ENCODE measurements at places on chromosomes 12 and 14.

DNA sequence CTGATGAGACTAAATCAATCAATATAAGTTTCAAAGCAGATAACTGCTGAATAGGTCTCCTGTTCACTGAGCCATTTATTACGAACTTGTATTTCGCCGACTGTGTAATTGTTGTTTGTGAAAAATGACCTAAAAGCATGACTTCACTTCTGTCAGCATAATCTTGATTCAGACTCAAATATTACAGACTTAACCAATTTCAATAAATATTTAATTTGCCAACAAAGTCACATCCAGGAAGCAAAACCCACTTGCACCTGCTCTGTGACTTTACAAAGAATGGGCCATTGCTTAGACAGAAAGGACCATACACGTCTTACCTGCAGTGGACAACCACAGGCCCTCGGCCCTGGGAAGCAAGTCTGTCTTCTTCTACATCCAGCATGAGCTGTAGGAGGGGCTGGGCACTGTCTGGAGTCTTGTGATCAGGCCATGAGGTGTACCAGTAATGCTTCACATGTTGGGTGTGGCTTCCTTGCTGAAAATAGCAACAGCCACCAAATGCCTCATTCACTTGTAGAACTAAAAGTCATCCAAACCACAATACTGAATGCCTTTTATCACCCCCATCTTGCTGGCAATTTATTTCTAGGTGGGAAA lies 23.5 kb upstream of the PTPRB start:
- DNase-seq, result peak; percentile 97

DNA sequence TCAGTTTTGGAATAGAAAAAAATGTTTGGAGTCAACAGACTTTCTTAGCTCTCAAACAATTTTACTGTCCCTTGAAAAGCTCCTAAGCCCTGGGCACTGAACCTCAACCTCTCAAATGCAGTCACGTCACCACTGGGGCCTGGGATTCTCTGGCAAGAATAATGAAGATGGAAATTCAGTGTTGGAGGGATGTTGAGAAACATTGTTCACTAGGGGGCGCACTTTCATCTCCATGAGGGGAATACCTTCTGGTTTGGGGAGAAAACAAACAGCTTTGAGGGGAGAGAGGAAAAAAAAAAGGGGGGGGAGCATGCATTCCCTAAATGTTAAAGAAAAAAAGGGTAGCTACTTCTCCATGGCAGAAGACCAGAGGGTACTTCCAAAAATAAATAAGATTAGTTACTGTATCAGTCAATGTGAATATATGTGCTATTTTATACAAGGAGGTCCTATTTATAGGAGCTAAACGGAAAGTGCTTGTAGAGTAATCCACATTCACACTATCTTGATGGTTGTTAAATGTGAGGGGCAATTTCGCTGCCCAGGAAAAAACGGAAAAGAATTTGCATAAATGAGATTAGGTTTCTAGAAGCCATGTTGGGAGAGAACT lies 5.8 kb upstream of the TBPL2 start:
- peak; percentile 93 for DNase-seq

- DNase-seq, result no peak
Observed at GRCh38 chr12:120266180-120266870, 795 bp upstream of the PXN start.

- DNase-seq, result no peak
Observed at GRCh38 chr12:113858841-113859386, 107.2 kb downstream of the RBM19 start.

DNA sequence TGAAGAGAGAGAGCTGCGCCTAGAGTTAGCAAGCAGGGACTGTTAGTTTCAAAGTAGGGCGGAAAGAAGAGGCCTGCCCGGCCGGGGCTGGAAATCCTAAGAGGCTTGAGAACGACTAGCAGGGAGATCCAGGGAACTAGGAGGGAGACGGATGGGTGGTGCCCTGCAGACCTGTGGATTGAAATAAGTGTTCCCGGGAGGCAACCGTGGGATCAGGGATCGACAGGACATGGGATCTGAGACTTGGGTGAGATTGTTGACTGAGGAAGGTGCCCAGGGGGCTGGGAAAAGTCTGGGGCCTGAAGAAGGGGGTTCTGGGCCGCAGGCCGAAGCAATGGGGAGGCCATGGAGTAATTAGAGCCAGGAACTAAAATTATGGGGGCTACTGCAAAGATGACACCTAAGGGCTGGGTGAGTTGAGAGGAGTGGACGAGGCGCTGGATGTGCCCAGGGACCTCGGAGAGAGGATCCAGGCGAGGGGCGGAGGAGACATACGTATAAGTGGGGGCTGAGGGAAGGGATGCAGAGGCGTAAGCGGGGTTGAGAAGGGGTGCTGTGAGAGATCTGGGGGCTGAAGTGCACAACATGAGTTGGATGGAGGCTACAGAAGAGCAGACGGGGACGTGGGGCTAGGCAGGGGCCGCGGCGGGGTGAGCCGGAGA lies 635 bp downstream of the LTA4H start:
- peak; percentile 66 for DNase-seq

DNA sequence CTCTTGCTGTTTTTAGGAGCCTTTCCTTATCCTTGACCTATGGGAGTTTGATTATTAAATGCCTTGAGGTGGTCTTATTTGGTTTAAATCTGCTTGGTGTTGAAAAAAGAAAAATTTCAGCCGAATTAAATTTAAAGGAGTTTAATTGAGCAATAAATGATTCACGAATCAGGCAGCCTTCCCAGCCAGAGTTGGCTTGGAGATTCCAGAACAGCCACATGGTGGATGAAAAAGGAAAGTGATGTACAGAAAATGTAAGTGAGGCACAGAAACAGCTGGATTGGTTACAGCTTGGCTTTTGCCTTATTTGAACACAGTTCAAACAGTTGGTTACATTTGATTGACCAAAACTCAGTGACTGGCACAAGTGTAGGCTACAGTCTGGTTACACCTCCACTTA lies 69.7 kb downstream of the WASHC3 start:
- DNase-seq, result peak; percentile 66

DNA sequence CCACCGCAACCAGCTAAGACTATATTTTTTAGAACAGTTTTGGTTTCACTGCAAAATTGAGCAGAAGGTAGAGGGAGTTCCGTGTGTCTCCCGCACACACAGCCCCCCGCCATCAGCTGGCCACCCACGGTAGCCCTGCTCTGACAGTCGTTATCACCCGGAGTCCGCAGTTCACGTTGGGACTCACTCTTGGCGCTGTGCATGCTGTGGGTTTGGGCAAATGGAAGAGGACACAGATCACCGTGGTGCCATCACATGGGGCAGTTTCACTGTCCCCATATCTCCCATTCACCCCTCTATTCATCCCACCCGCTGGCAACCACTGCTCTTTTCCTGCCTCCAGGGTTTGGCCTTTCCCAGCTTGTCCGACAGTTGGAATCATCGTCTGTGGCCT lies 31.8 kb upstream of the ULK1 start:
- DNase-seq, result no peak

- no peak for DNase-seq
Observed at GRCh38 chr14:47277703-47278102, 397.7 kb downstream of the MDGA2 start.

DNA sequence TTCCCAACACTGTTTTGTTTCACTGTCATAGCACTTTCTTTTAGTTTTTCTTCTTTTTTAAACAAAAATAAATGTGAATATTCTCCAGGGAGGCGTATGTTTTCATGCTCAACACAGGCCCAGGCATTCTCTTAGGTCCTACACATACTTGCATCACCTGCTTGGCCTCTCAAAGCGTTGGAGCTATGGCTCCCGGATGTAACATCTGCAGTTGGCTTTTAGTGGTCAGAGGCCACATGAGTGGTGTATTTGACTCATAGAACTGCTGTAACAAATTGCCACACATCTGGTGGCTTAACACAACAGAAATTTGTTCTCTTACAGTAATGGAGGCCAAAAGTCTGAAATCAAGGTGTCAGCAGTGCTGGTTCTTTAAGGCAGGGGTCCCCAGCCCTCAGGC lies 44.6 kb upstream of the VRK1 start:
- peak; percentile 56 for DNase-seq

DNA sequence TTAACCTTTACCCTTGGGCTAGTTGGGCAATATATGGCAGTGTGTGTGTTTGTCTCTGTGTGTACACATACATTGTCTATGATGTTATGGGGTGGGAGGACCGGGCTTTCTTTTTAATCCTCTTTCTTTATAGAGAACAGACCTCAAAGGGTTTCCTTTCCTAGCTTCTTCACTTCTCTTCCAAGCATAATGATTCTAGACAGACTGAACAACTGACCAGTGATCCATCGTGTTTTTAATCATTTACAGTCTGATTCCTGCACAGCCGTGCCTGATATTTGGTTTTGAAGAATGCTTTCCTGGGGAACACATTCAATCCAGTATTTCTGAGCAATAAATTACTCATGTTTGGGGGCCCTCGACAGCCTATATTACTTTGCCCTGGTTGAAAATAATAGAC lies 481.1 kb upstream of the DCN start:
- no peak for DNase-seq

GRCh38 chr12:58608711-58609110 lies 311.6 kb downstream of the LRIG3 start:
- DNase-seq, result no peak

DNA sequence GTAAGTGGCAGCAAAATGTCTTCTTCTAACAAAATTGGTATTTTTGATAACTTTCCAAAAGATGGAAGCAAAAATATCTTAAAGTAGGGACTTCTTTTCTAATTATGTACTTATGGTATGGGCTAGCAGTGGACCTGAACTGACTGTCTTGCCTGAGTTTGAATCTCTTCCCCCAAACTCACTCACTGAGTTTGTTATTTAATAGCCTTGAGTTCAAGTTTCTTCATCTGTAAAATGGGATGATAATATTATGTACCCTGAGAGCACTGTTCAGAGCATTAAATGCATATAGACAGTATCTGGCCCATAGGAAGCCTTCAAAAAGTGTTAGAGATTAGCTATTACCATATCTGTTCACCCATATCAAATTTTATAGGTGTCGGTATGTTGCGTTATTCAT lies 210.4 kb upstream of the NUDT4 start:
- no peak for DNase-seq

DNA sequence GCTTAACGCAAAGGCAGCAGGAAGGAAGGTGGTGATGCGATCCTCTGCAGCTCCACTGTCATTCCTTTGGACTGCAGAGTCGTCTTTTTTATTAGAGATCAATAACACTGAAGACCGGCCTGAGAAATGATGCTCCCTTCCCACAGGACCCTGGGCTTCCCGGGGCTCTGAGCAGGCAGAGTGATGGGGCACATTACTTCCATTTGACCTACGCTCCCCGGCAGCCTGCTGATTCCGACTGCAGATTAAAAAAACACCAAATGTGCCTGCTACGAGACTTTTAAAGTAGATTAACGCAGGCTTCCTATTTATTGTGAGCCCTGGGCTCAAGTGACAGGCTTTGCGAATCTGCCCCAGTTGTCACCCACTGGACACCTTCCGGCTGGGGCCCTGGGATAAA lies 37.5 kb downstream of the KCNA1 start:
- no peak for DNase-seq

- DNase-seq, result no peak
Observed at GRCh38 chr12:66070378-66071120, 60.0 kb downstream of the LLPH start.

DNA sequence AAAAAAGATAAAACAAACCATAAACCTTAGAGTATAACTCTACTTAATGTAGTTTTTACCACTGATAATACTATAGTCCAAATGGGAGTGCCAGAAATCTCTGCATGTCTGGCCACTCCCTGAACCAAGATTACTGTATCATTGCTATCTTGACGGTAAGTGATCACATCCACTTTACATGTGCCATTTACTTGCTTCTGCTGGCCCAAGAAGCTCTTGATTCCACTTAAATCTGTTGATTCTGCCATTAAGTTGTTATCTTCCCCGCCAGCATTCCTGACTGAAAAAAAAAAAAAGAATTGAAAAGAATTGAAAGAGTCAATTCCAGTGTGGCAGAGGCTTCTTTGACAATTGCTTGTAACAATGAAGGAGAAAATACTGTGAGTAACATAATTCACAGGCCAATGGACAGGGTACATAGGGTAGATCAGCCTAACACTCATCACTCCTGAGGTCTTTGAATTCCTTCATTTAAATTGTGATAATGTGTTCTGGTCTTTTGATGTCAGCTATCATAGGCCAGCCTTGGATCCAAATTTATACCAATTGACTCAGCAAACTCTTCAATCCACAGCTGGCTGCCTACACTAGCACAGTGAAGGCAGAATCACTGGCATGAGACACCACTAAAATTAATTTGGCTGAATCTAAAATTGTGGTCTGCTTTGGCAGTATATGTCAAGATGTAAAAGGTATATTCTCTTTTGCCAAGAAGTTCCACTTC lies 665.2 kb upstream of the FLRT2 start:
- no peak for DNase-seq

DNA sequence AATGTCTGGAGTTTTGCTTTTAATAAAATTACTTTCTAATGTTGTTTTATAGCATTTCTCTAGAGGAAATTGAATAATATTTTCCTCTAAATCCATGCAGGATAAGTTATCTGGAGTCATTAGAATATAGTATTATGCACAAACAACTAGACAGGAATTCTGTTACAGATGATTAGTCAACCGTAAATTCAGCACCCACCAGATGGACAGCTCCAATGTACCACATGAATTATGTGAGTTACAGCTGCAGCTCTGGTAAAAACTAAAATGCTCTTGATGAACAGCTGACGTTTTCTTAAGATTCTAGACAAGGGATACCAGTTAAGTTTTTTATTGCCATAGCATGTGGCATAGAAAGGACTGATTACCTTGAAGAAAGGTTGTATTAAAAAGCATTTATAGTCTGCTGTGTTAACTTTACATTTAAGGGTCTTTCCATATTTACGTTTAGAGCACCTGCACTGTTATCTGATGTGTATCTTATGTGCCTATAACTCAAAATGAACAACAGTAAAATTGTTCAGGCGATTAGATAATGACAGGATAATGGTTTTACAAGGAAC lies 321.4 kb upstream of the LRFN5 start:
- DNase-seq, result peak; percentile 30

DNA sequence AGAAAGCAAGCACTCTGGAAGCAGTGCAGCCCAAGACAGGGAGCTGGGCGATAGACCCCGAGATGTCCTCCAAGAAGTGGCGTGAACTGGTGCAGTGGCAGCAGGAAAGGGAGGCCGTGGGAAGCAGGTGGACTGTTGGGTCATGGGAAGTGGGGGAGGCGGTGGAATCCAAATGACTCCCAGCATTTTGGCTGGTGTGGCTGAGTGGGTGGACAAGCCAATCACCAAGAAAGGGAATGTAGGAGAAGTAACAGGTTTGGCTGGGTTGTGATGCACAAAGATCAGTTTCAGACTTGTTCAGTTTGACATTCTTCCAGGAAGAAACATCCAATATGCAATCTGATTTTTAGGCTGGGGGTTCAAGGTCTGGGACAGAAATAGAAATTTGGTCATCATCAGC lies 46.0 kb upstream of the KTN1 start:
- no peak for DNase-seq

- DNase-seq, result no peak
Observed at GRCh38 chr14:57796556-57796955, 69.3 kb downstream of the SLC35F4 start.

GRCh38 chr12:113392988-113393579 lies 10.6 kb downstream of the SDS start:
- DNase-seq, result peak; percentile 21

DNA sequence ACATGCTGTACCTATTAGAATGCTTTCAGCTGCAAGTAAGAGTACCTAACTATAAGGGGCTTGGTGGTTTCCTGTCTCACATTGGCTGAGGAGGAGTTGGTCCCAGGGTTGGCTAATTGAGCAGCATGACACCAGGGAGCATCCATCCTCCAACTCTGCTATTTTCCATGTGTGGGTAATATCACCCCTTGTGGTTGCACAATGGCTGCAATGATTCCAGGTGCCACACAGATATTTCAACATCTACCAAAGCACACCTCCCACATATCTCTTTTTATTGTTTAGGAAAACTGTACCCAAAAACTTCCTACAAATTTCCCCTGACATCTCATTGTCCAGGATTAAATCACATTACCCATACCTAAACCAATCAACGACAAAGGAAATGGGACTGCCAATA lies 118.0 kb upstream of the EEA1 start:
- DNase-seq, result no peak
